HTR-8/SVneo (cell line): ENCODE measurements at places on chromosomes 1 and 21.

DNA sequence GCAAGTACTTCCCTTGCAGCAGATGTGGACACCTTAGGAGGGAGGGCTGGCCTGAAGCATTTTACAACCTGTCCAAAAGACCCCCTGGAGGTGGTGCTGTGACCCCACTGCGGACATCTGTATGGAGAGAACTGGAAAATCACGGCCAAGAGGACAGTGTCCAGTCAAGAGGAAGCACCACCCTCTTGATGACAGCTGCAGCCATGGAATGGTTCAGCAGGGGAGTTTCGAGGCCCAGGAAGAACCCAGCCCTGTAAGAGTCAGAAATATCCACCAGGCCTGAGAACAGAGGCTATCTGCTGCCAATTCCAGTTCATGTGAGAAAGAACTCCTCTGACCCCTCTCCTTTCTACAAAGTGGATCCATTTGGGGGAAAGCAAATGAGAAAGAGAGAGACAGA, 126.8 kb downstream of the PLXNA2 start:
- no peak for DNase-seq

DNA sequence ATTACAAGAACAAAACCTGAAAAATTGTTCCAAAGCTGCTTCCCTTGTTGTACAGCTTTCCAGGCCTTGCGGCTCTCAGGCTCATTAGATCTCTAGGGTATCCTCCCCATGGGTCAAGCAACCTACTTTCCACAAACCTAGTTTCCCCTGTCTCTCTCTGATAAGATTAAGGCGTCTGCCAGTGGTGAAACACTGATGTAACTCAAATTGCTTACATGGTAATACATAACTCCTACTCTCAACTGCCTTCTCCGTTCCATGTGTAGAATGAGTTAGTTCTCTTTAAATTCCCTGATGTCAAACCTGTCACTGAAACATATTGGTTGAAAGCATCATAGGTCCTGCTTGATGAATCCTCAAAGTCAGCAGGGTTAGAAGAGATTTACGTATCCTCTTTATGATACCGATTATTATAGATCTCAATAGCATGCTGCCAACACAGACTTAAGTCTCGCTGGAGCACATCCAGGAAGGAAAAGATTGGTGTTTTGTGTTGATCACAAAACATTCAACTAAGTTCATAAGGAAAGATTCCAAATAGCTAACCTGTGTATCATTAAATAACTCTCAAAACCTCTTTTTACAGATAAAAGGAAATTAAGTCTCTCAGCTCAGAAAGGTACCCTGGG, 10.6 kb downstream of the PPP1R15B start:
- DNase-seq = no peak

DNA sequence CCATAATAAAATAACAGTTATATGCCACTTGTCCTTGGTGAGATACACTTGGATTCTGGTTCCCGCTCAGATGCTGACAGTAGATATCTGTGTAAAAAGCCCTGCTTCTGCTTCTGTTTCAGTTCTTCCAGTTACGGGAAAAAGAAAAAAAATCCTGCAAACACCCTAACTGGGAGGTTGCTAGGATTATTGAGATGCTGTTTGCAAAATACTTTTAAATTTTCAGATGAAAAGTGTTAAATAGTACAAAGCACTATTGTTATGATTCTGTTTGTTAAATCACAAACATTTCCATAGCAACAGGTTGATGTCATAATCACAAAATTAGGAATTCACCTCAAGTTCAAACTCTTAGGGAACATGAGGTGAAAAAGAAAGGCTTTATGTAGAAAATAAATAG, 232.3 kb downstream of the HMCN1 start:
- no peak for DNase-seq

DNA sequence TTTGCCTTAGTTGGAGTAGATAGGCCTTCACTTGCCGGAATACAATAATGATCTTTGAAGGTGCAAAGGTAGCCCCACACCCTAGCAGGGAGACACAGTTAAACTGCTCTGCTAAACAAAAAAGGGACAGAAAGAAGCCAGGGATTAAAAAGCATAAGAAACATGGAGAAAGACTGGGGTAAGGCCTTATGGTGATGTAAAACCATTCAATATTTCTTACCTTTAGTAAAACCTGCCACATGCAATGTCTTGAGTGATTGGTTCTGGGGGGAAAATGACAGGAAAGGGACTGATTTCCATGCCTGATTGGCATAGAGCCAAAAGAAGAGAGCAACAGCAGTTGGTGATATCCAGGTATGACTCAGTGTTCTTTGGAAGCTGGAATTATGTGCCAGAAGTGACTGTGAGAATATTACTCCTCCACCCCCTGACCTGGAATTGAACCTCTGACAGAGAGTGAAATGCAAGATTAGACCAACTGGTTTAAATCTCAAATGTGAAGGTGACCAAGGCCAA, 8.1 kb downstream of the DNASE2B start:
- no peak for DNase-seq

- no peak for DNase-seq
Measured at GRCh38 chr21:15098908-15099307, 34.1 kb upstream of the NRIP1 start.

DNA sequence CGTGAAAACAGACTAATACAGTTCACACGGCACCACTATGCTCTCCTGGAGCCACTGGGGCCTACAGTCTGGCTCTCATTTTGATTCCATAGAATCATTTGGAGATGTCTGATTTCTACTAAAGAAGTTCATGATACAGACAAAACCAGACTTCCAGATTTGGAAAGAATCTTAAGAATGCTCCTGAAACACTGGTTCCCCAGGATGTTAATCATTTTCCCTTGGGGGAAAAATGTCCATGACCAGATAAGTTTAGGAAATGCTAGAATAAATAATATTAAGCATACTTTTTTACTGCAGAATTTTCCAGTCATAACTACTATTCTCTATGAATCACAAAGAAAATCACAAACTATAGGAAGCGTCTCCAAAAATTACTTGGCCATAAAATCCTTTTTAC, 63.0 kb upstream of the RGS7 start:
- DNase-seq = no peak

- no peak for DNase-seq
Measured at GRCh38 chr1:151713044-151713443, 3.6 kb downstream of the CELF3 start.

GRCh38 chr1:10607228-10607627, 132.5 kb downstream of the PEX14 start:
- no peak for DNase-seq

DNA sequence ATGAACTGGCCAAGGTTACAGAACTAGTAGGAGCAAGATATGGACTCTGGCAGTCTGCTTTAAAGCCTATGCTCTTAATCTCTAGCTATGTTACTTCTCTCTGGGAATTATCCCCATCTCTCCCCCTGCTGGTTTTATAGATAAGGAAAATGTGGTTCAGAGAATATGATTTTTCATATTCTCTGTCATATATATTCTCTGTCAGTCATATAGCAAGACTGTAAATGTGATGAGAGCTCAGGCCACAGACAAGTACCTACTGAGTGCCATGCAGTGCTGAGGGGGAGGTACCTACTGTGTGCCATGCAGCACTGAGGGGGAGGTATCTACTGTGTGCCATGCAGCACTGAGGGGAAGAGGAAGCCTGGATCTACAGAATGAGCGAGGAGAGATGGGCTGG, 220.3 kb upstream of the FGGY start:
- peak; percentile 13 for DNase-seq

GRCh38 chr1:1304331-1305299, 3.1 kb downstream of the ACAP3 start:
- DNase-seq = peak; percentile 71
